ENCODE measurements at places on chromosomes 7 and 10.

- no peak for DNase-seq
Observed at GRCh38 chr7:117014099-117014656, 60.9 kb downstream of the ST7 start.

- no peak for DNase-seq
Observed at GRCh38 chr7:99399597-99399996, 8.8 kb downstream of the PDAP1 start.

- DNase-seq, result no peak
Observed at GRCh38 chr7:110856704-110857103, 234.2 kb upstream of the LRRN3 start.

DNA sequence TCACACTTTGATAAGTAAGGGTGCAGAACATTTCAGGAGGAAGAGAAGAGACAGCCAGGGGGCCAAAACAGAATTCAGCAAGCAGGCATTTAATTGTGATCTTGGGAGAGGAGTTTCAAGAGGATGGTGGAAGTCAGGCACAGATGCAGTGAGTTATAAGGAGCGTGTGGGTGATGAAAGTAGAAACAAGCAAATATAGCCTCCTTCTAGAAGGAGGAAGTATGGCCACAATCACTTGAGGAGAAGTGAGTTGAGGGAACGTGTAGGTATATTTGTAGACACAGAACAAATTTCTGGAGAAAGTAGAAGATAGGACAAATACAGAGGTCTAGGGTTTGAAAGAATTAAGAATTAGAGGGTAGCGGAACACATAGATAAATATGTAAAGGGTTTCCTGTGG lies 165.8 kb downstream of the CACNB2 start:
- DNase-seq, result no peak

DNA sequence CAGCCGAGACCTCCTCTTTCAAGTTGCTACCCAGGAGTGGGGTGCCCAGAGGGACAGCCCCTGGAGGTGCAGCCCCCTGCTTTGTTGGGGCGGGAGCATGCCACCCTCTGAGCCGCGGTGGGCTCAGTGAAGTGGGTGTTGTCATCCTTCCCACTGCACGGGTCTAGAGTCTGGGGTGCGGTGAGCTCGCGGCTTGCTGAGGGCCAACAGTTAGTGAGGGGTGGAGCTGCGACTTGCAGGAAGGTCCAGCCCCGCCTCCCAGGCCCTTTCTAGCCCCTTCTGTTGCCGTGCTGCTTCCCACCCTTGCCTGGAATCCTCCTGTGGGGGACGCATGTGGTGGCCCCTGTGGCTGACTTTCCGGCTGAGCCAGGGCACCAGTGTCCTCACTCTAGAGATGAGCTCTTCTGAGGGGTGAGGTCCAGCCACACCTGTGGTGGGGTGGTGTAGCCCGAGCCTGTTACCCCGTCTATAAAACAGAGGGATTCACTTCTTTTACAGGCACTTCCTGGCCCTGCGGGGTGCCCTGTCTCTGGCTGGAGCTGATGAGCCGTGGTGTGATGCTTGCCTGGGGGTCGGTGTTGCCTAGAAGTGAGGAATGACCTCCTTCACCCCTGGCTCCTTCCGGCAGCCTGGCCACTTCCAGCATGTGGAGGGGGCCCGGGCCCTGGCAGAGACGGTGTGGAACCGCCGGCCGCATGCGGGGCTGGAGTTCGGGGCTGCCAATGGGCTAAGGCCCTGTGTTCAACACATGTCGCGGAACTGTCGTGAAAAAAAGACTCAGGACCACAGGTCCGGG lies 127.9 kb downstream of the FAM53B start:
- no peak for DNase-seq

DNA sequence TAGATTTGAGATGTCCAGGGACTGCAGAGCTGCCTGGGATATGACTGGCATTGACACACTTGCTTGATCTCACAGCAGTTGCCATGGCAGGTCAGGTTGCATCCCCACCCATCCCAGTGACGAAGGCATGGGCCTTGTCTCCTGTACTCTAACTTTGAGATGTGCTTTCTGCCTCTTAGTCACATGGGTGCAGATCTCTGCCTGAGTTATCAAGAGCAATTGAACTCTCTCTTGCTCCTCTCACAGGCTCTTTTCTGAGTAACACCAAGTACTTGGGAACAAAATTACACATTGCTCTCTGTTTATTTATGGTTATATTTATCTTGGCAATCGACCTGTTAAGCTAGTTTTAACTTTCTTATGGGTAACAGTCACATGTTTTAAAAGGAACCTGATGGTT lies 237.3 kb downstream of the NSUN6 start:
- no peak for DNase-seq

DNA sequence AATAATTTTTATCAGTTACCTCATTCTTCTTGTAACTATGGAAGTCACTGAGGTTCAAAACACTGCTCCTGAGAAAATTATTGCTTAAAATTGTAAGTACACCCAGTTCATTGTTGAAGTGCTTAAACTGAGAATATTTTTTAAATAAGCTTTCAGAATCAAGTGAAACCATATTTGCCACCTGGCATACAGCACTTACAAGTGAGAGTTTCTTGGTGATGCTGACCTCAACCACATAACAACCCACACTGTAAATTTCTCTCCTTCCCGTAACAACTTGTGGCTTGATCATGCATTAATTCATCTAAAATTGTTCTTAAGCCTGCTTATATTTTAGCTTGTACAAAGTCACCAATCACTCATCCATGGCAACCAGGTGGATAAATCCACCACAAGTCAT lies 34.0 kb downstream of the IMMP2L start:
- no peak for DNase-seq

DNA sequence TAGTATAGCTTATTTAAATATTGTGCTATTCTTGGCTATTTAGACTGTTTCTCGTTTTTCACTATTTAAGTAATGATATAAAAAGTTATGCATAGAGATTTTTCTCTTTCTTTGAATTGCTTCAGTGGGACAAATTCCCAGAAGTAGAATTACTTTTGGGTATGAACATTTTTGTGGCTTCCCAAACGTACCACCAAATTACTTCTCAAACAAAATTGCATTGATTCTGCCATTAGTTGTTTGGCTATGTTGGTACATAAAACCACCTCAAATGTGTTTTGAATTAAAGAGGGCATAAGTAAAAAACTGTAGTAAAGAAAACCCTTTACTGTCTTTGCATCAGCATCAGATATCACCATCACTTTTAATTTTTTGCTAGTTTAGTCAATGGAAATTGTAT lies 31.0 kb downstream of the AKR1B1 start:
- DNase-seq, result no peak

DNA sequence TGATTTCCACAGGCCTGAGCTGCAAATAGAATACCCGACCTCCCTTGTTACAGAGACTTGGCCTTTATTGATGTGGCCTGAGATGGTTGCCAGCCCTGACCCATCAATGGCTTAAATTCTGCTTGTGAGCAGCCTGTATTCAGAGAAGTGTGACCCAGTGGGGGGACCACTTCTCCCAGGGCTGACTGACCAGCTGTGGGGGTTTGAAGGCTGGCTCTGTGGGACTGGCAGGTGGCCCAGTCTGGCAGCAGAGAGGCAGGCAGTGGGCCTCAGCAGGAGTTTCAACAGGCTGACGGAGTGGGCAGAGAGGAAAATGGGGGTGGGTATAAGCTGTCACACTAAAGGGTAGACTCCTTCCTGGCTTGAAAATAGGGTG lies 12.2 kb upstream of the PPIF start:
- DNase-seq, result no peak

DNA sequence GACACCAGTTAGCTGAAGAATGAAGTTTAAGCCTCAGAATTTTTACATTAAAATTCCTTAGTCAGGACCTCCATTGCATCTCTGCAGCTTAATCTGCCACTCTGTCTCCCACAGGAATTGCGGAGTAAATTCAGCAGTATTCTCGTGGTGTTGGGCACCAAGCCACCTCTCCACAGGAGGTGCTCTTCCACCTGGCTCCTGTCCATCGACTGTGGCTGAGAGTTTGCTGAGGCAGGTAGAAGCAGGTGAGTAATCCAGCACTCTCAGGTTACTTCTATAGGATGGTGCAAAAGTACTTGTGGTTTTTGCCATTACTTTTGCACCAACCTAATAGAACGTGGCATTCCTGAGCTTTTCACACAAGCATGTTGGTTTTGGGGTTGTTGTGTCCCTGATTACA lies 134.1 kb downstream of the GFRA1 start:
- no peak for DNase-seq
